HS-5 (cell line): ENCODE measurements at places on chromosomes 2 and 18.

DNA sequence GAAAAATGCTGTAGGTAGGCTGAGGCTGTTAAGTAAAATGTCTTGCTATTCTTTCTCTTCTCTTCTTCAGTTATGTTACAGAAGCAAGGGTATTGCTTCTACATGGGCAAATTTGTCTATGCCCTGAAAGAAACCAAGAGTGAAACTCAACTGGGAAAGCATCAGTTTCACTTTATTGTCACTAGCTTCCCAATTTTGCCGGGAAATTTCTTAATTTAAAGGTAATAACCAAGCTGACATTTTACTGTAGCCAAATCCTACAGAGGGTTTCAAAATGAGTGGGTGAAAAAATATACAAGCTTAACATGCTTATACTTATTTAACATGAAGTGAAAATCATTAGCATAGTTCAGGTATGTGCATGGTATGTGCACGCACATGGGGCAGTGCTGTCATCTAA, 3.2 kb downstream of the TANK start:
- no peak for DNase-seq

DNA sequence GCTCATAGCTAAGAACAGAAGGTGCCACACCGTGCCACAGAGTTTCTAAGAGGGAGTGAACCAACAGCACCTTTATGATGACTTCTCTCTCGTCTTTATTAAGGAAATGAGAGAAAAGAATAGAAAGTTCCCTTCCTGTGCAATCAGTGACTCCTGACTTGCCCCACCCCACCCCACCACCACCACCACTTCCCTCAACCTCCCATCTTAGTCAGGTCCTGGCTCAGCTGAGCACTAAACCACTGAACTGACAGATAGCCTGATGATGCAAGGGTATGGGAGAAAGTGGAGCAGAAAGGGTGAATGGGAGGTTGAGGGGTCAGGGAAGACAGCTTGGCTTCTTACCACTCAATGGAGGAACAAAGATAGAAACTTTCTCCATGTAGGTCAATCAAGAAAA, 75.2 kb upstream of the RMDN2 start:
- no peak for DNase-seq

GRCh38 chr2:100218552-100218951, 76.2 kb upstream of the AFF3 start:
- no peak for DNase-seq

DNA sequence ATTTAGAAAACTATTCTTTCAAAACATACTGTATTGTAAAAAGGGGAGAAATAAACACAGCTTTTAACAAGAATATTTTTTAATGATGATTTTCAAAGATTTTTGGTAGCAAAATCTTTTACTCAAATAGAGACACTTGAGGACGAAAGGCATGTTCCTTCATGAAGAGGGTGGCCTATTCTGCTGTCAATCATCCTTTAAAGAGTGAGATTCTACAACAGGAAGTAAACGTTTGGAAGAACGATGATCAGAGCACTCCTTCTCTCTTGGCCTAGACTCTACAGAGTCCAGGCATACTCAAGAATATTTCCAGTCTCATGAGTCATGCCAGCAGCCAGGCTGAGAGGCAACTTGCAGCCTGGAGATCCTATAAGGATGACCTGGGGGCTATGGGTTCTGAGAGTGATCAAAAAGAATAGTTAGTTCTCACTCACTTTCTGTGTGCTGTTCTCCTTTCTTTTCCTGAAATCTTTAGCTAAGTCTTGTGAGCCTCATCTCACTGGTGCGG, 62.4 kb upstream of the TCF4 start:
- no peak for DNase-seq

GRCh38 chr2:215772003-215772402, 241.3 kb downstream of the MREG start:
- DNase-seq, result no peak

DNA sequence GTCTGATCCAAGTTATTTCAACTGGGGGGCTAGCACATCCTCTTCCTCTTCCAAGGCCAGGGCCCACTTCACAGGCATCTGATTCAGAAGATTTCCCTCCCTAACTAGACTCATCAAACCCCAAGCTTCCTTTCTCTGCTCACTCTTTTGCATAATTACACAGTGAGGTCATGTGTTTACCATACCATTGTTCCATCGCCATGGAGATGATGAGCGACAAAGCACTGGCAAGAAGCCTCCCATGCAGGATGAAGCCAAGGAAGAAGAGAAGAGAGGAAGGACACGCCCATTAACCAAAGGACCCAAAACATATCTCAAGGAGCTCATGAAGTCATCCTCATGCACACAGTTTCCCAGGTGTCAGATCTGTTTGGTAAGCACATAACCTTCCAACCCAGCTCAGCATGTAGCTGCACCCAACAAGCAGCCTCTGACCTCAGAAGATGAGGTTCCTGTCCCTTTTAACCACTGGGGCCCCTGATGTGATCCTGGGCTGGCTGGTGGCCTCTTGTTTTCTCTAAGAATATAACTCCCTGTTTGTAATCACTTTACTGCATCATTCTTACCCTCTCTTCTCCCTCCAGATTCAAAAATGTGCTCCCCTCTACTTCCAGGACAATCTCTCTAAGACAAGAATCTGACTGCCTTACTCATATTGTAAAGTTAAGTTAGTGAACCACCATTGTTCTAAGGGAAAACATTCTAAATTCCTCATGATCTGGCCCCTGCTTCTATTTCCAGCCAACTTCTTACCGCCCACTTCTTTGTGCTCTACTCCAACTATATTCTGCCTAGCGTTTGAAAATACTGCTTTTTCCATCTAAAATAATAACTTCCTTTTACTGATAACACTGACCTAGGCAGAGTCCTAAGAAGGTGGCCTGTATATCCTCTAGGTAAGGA, 190.1 kb downstream of the TTC32 start:
- DNase-seq, result peak; percentile 97

DNA sequence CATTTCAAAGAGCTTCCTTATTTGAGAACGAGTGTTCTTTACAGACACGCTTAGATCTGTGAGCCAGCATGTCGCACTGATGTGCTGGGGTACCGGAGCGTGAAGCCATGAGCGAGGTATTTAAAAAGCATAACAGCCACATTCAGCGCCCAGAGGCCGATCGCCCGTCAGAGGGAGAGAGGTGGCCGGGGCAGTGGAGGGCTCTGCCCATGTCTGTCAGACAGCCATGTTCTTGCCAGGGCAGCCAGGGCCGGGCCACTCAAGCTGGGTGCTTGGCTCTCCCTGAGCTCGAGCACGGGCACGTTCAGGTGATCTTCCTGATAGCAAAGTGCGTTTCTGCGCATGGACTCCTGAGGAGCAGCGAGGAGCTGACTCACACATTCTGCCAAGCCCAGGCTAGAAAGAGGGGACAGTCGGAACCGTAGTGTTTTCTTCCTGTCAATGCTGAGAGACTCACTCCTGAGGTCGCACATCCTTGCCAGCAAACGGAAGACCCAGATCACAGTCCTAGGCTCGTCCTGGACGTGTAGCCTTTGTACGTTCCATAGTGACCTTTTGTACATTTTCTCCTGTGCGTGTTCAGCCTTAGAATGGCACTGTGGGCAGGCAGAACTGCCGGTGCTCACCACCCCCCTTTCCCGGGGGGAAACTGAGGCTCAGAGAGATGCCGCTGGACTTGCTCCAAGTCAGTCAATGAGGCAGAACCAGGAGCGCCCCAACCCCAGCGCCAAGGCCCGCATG, 100.7 kb downstream of the NFATC1 start:
- DNase-seq, result no peak

DNA sequence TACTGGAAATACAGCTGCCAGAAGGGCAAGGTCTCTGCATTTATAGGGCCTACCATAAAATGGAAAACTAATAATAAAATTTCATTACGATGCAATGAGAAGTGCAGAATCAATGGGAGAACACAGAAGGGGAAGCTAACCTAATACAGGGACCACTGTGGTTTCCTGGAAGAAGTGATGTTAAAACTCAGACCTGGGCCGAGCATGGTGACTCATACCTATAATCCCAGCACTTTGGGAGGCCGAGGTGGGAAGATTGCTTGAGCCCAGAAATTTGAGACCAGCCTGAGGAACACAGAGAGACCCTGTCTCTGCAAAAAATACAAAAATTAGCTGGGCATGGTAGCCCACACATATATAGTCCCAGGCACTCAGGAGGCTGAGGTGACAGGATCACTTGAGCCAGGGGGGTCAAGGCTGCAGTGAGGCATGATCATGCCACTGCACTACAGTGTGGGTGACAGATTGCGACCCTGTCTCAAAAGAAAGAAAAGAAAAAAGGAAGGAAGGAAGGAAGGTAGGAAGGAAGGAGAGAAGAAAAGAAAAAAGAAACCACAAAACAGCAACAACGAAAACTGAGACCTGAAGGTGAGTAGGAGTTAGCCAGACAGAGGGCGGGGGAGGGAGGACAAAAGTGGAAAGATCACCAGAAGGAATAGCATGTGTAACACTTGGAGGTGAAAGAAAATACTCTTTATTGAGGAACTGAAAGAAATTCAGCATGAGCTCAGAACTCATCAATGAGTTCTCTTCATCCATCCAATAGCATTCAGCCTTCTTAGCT, 58.3 kb upstream of the DTNA start:
- DNase-seq, result no peak

DNA sequence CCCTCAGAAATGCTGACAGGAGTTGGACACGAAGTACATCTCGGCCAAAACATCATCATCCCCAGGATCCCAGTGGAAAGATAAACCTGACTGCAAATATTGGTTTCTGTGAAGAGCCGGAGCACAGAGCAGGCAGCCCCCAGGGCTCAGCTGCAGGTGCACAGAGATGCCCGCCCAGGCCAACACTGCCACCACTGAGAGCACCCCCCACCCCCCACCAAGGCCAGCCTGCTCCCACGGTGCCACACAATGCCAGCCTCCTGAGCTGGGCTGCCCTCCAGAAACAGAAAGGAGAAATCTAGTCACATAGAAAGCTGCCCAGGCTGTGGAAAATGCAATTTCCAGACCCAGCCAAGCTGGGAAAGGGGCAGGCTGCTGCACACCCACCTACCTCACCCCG, 71.7 kb downstream of the GALNT14 start:
- DNase-seq, result no peak

GRCh38 chr2:241286348-241287090, 29.0 kb downstream of the HDLBP start:
- no peak for DNase-seq

DNA sequence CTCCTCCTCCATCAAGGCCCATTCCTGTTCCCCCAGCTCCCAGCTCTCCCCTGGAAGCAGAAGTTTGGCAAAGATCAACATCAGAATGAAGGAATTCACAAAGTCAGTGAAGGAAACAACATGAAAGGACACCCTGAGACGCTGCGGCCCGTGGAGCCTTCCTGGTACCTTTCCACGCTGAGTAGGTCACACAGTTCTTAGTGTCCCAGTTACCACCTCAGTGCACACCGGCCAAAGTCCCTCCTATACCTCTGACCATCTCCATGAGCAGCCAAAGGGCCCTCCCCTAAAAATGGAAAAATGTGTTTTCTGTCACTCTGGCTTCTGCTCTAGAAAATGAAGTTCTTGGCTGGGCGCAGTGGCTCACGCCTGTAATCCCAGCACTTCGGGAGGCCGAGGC, 191.6 kb upstream of the AGAP1 start:
- no peak for DNase-seq

DNA sequence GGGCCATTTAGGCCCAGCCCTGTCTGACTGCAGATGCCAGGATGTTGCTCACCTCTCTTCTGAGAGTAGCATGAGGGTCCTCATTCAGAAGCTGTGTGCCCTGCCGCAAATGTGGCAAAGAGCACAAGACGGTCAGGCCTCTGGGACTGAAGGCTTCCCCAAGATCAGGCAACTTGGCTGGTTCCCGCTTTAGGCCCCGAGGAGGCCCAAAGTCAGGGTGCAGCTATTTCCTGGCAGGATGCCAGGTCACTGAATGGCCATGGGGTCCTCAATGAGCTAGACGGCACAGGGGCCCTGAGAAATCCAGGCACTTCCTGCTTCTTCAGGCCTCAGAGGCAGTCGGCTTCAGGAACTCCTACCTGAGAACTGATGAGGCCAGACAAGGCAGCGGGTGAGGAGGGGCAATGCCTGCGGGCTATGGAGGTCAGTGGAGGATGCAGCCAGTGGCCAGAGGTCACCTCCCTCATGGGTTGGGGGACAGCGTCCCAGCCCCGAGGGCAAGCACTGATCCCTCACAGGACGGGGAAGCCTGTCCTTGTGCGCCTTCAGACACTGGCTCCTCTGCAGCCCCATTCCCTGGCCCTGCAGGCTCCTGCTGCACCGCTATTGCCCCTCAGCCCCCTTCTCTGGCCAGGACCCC, 44.9 kb downstream of the LMAN2L start:
- DNase-seq, result no peak

GRCh38 chr2:137123226-137123625, 357.9 kb downstream of the THSD7B start:
- DNase-seq, result peak; percentile 26

DNA sequence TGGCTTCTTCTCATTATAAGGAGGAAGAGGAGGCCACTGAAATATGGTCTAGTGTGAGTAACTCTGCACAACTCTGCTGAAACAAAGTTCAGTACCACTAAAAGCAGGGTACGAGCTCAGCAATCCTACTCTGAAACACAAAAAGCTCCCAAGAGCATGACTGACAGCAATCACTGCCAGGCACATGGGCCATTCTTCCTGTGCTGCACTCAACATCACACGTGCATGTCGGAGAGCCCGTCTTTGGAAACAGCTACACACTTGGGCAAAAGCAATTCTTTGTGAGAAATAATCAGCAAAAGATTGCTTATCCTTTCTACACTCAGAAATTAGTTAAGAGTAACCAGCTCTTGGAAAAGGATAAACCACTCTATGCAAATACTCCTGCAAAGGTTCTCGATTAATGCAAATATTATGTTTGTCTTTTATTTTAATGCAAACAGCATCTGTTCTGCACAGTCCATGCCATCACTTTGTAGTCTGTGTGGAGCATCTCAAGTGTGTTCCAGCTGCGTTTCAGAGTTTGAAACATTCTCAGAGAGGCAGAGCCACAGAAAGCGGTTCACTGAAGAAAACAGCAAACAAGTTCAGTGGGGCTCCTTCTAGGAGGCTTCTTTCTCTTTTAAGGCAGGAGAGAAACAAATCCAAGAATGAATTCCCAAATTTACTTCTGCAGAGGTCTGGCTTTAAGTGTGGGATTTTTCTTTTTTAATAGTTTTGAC, 145.0 kb downstream of the HDAC4 start:
- no peak for DNase-seq

DNA sequence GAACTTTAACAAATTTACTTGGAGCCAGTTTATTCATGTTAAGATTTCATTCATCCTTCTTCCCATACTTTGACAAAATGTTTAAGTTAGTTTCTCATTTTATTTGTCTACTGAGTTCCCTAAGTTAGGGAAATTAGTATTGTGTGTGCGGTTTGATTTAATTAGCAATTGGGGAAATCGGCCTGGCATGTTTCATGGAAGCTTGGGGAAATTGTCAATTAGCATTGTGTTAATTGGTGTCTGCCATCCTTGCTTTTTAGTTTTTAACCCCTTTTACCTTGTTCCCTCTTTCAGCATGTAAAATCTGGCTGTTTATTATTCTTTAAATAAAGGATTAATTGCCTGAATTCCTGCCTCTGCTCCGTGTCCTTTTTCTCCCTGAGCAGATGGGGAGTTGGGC, 279.6 kb downstream of the BCL11A start:
- DNase-seq, result no peak
